ENCODE measurements at places on chromosomes 7 and 10.

DNA sequence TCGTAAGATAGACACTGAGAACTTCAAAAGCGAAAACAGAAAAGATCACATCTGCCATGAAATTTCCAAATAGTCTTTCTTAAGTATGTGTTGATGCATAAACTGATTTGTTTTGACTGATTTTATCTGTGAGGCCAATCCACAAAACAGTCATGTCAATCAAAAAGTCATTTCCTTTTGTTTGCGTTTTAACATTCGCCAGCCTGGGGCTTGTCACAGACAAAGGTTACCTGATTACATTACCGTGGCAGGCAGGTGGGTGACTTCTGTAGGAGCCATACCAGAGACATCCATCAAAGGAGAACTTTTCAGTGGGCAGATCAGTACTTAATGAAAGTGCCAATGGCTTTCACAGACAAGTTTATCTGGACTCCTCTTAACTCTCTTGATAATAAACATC is 45.5 kb upstream of the BET1 start:
- no peak for DNase-seq

GRCh38 chr7:114086537-114086913 is 167.7 kb upstream of the PPP1R3A start:
- no peak for DNase-seq

DNA sequence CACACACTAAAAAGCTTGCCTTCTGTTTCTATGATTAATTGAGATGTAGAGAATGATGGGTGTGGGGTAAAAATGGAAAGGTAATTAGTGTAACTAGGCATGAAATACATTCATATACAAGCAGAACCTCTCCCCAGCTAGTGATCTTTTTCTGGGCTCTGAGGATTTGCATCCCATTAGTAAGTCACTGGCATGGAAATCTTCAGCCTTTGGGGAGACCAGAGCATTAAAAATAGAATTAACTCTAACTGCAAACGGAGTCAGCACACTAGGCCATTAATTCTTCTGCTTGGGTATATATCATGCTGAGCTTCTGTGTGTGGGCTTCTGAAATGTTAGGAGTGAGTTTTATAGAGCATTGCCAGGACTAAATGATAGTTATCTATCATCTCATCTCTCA is 128.9 kb downstream of the HDAC9 start:
- DNase-seq, result no peak

DNA sequence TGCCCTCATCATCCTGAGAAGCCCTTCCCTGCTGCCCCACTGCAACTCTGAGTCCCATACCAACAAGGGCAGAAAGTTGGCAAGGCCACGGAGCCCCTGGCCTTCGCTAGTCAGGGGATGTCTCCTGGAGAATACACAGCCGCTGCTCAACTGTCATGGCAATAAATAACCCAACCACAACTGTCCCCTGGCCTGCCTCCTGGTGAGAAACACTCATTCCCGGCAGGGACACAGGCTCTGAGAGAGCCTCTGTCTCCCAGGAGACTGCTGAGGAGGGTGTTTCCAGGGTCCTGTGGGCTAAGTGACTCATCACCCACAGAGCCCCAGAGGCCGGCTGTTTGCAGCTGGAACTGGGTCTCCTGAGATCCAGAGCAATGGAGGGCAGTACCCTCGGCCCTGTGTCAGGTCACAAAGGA is 354.1 kb downstream of the TNS3 start:
- no peak for DNase-seq

GRCh38 chr7:7673240-7673550 is 32.6 kb downstream of the UMAD1 start:
- DNase-seq, result no peak

GRCh38 chr7:2198206-2198605 is 34.5 kb downstream of the MAD1L1 start:
- DNase-seq, result peak; percentile 10

GRCh38 chr10:101686133-101686925 is 8.6 kb downstream of the FBXW4 start:
- DNase-seq, result no peak

GRCh38 chr7:3272691-3273141 is 28.3 kb upstream of the SDK1 start:
- DNase-seq, result no peak

GRCh38 chr10:89302625-89303024 is 779 bp downstream of the IFIT2 start:
- DNase-seq, result no peak

DNA sequence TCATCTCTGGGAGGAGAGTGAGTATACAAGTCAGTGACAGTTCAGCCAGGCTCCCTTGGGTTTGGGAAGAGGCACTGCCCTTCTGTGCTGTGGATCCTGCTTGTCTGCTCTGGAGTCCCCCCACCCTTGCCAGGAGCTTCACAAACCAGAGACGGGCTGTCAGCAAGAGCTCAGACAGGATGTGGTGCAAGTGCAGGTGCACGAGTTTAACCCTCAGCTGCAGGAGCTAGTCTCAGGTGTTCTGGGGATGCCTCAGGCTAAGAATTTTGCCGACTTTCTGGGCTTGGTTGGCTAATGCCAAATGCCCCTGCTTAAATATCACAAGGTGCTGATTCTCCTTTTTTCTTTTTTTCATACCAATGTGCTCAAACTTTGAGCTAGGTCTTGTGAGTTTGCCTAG is 22.3 kb downstream of the ZNF783 start:
- peak; percentile 18 for DNase-seq

- no peak for DNase-seq
These were observed 37.1 kb downstream of the STEAP4 start for GRCh38 chr7:88269586-88269985.

GRCh38 chr10:65708057-65708456 is 1217.8 kb upstream of the LRRTM3 start:
- DNase-seq, result no peak

- no peak for DNase-seq
These were observed 32.5 kb downstream of the MTERF1 start for GRCh38 chr7:91847876-91848588.

DNA sequence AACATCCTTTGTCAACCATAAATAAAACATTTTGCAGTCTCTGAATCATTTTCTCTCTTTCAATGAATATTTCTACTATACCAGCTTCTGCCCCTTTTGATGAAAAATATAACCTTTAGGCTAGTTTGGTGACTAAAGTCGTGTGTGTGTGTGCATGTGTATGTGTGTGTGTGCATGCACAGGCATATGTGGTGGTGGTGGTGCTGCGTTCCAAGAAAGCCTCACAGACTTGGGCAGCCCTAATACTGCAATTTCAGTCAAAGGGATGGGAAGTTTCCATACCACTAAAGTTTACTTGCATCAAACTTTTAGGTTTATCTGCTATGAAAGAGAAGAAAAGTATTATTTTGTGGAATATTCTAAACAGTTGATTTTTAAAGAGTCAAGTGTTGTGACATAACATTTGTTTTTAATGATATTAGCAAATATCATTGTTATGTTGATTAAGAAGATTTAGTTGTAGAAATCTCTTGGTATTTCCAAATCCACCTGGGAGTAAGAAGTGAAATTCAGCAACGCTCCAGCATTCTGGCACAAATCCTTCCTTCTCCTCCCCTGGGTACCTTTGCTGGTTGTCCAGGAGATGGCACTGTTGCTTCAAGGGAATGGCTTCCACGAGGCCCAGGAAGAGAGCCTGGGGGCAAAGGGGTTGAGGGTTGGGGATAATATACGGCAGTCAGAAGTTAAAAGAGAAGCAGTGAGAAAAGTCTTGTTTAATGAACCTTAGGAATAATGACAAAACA is 41.5 kb downstream of the ASB4 start:
- peak; percentile 42 for DNase-seq

GRCh38 chr7:7799138-7799537 is 80.7 kb upstream of the RPA3 start:
- DNase-seq, result no peak

GRCh38 chr10:83954193-83954799 is 185.0 kb upstream of the GHITM start:
- no peak for DNase-seq

DNA sequence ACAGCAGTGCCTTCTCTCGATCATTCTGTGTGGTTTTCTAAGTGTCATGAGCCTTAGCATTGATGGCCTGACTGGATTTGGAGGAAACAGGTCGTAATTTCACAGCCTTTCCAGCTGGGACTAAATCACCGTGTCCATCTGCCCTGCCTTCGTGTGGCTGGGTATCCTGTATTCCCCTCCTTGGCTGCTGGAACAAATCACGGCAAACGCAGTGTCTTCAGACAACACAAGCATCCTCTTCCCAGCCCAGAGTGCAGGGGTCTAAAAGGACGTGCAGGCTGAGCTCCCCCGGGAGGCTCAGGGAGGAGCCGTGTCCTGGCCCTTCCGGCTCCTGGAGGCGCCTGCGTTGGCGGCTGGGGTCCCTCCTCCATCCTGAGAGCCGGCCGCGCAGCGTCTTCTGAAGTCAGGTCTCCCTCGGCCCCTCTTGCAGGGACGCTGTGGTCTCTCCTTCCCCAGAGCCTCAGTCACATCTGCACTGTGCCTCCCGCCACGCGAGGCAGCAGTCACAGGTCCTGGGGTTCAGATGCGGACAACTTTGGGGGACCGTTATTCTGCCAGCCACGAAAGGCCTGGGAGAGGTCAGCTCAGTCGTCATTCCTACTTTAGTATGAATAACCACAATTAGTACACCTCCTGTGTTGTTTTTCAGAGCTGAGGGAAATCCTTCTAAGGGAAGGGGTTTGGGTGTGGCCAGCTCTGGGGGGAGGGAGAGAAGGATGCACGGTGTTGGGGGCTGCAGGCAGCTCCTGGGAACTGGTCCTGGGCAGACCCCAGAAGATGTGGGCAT is 41.1 kb downstream of the FAM20C start:
- peak; percentile 29 for DNase-seq

- DNase-seq, result no peak
These were observed 45.4 kb upstream of the NAMPT start for GRCh38 chr7:106329971-106330733.

- DNase-seq, result no peak
These were observed 24.7 kb upstream of the MACC1 start for GRCh38 chr7:20241911-20242261.
